ENCODE measurements at places on chromosomes 1 and 21. TPM values are rescaled to one million over a fixed set of nuclear protein-coding genes. Genes with fewer than 3 reads are reported as not detected.

GRCh38 chr1:154353460-154353904 is 28.2 kb downstream of the ATP8B2 start:
- no peak overlapping the region for H3K27ac ChIP-seq
- H3K27me3 ChIP-seq: no peaks in the 10 kb centered on the region
- H3K4me1 ChIP-seq: peaks cover 35% of the 10 kb centered on the region
- H3K4me3 ChIP-seq: no peak overlapping the region
- H3K36me3 ChIP-seq: peaks cover 13% of the 10 kb centered on the region
- no peak for DNase-seq

GRCh38 chr1:166858726-166859419 is 17.2 kb downstream of the TADA1 start:
- DNase-seq: no peak
- H3K27me3 ChIP-seq: no peaks in the 10 kb centered on the region
- peaks cover 44% of the 10 kb centered on the region for H3K36me3 ChIP-seq
- no peaks in the 10 kb centered on the region for H3K4me1 ChIP-seq

GRCh38 chr21:21018821-21019220 is 20.6 kb downstream of the NCAM2 start:
- H3K27ac ChIP-seq: no peak overlapping the region
- H3K27me3 ChIP-seq: no peaks in the 10 kb centered on the region
- H3K4me1 ChIP-seq: no peaks in the 10 kb centered on the region
- no peak overlapping the region for H3K4me3 ChIP-seq

DNA sequence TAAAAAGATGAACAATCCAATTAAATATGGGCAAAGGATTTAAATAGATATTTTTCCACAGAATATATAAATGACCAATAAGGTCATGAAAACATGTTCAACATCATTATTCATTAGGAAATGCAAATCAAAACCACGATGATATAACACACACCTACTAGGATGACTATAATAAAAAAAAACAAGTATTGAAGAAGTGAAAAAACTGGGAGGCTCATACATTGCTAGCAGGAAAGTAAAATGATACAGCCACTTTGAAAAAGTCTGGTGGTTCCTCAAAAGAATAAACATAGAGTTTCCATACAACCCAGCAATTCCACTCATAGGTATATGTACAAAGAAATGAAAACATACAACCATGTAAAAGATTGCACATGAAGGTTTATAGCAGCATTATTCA is 75.7 kb upstream of the RAB4A start:
- H3K4me1 ChIP-seq: peaks cover 34% of the 10 kb centered on the region
- H3K36me3 ChIP-seq: no peaks in the 10 kb centered on the region
- DNase-seq: no peak
- no peak overlapping the region for H3K27ac ChIP-seq
- no peaks in the 10 kb centered on the region for H3K27me3 ChIP-seq

GRCh38 chr1:228096416-228097332 is 6.5 kb downstream of the C1orf35 start:
- H3K27me3 ChIP-seq: no peaks in the 10 kb centered on the region
- H3K4me1 ChIP-seq: peaks cover 46% of the 10 kb centered on the region
- no peak overlapping the region for H3K27ac ChIP-seq
- H3K4me3 ChIP-seq: no peak overlapping the region
- no peak for DNase-seq
- H3K36me3 ChIP-seq: no peaks in the 10 kb centered on the region

The SPOCD1 gene
- total RNA-seq: 5.0 TPM

The CCDC27 gene
- total RNA-seq: not detected

The OR14I1 gene
- total RNA-seq: not detected

Data from spleen (tissue), 13 donors.